Activated CD4-positive, alpha-beta memory T cell treated with anti-CD3 and anti-CD28 coated beads for 36 hours (primary cell): ENCODE measurements at places on chromosomes 16 and 17. TPM values are rescaled to one million over a fixed set of nuclear protein-coding genes. Genes with fewer than 3 reads are reported as not detected.

DNA sequence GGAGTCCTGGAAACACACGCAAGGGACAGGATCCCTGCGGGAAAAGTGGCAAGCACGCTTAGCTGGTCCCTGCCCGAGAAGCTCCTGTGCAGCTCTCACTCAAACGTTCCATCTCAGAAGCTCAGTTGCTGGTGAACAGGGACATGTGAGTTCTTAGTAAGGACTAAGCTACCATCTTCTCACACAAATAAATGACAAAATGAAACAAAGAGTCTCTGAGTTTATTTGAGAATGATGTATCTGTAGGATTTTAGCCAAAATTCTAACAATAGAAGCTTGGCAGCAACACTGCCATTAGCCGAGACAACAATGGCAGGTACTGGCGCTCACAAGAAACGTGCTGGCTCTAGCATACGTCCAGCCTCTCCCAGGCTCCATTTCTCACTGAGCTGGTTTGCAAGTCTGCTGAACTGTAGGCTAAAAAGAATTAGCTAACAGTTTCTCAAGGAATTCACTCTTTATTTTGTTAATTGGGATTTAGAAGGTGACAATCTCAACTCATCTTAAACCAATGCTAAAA is 90.2 kb downstream of the VPS53 start:
- no peak overlapping the region for H3K4me3 ChIP-seq
- no peaks in the 10 kb centered on the region for H3K27me3 ChIP-seq
- DNase-seq: no peak
- no peaks in the 10 kb centered on the region for H3K4me1 ChIP-seq

DNA sequence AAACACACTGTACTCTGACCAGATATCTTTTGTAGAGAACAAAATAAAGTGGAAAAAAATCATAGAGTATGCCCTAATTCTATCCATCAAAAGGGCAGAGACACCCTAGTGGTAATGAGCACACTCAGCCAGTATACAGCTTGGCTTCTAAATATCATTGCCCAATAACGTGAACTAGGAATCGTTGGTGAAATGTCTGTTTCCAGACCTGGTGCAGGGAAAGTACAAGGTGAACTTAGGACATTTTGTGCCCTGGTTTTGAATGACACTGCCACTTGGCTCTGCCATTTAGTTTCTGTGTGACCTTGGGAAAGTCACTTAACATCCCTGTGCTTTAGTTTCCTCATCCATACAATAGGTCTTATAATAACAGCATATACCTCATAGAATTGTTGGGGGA is 13.7 kb downstream of the AMFR start:
- H3K36me3 ChIP-seq: peaks cover 25% of the 10 kb centered on the region
- H3K27me3 ChIP-seq: no peaks in the 10 kb centered on the region
- no peak for DNase-seq
- H3K4me1 ChIP-seq: peaks cover 10% of the 10 kb centered on the region
- no peak overlapping the region for H3K27ac ChIP-seq

DNA sequence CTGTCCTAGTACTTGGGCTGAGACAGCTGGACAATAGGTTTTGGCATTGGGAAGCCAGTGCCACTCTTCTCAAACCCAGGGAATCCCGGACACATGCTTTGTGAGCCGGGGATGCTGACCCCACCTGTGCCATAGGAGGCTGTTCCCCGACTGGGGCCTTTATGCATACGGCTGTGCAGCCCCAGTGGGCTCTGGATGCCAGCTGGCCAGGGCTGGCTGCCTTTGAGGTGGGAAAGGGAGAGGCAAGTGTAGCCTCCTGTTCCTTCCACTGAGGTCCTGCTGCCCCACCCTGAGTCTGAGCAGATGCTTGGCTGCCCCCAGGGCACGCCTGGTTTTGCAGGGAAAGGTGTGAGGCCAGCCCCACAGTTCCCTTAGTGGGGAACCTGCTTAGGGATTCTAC is 105.7 kb downstream of the CCDC182 start:
- no peak for DNase-seq
- peaks cover 4% of the 10 kb centered on the region for H3K4me1 ChIP-seq
- no peak overlapping the region for H3K4me3 ChIP-seq
- H3K27ac ChIP-seq: no peak overlapping the region
- H3K36me3 ChIP-seq: peaks cover 4% of the 10 kb centered on the region

DNA sequence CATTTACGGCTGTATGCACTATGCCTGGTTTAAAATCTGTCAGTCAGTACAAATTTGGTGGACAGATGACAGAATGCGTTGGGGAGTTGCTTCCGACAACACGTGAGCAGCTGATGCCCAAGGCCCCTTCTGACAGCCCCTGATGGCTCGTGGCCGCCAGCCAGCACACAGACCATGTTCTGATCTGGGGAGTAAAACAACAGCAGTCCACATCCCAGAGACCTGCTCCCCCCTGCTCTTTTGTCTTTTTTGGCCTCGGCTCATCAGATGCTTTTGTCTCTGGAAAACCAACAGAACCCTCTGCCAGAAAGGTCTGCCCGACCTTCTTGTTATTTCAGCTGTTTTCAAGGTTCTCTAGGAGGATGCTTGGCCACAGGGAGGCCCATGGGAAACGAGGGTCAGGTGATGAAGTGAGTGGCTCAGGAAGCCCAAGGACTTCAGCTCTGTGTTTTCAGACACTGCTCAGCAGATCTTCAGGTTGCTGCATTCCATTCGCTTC is 10.8 kb downstream of the ARSG start:
- peaks cover 17% of the 10 kb centered on the region for H3K4me1 ChIP-seq
- H3K36me3 ChIP-seq: peaks cover 3% of the 10 kb centered on the region
- no peak overlapping the region for H3K27ac ChIP-seq
- no peak overlapping the region for H3K4me3 ChIP-seq
- no peaks in the 10 kb centered on the region for H3K27me3 ChIP-seq
- DNase-seq: no peak

DNA sequence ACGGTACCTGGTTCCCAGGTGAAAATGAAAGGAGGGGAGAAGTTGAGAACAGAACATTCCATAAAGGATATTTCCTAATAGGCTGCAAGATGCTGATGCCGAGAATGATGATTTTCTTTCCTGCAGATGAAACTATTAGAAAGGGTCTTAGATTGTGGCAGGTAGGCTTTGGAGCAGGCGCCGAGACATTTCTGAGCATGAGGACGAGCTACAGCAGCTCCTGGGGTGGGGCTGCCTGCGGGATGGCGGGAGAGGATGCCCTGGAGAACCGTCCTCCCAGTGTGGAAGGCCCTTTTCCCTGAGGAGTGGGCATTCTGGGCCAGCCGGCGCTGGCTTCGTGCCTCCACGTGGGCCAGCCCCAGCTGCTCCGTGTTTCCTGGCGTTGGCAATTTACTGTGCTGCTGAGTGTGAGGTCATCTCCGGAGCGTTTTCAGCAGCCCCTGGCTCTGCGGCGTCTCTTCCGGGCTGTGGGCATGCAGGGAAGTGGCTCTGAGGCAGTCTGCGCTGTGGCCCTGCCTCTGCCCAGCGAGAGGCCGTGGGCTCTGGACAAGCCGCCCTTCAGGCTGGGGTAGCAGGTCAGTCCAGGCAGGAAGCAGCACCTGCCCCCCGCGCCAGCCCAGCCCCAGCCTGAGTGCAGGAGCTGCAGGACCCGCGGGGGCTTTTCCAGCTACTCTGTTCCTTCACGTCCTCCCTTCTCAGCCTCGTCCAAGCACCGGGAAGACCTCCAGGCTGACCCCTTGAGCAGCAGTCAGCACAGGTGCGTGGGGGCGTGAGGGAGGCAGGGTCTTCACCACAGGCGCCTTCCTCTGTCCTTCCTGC is 12.2 kb downstream of the ENGASE start:
- no peak for DNase-seq
- H3K36me3 ChIP-seq: peaks cover 6% of the 10 kb centered on the region
- H3K4me3 ChIP-seq: no peak overlapping the region
- no peaks in the 10 kb centered on the region for H3K27me3 ChIP-seq
- no peaks in the 10 kb centered on the region for H3K4me1 ChIP-seq

DNA sequence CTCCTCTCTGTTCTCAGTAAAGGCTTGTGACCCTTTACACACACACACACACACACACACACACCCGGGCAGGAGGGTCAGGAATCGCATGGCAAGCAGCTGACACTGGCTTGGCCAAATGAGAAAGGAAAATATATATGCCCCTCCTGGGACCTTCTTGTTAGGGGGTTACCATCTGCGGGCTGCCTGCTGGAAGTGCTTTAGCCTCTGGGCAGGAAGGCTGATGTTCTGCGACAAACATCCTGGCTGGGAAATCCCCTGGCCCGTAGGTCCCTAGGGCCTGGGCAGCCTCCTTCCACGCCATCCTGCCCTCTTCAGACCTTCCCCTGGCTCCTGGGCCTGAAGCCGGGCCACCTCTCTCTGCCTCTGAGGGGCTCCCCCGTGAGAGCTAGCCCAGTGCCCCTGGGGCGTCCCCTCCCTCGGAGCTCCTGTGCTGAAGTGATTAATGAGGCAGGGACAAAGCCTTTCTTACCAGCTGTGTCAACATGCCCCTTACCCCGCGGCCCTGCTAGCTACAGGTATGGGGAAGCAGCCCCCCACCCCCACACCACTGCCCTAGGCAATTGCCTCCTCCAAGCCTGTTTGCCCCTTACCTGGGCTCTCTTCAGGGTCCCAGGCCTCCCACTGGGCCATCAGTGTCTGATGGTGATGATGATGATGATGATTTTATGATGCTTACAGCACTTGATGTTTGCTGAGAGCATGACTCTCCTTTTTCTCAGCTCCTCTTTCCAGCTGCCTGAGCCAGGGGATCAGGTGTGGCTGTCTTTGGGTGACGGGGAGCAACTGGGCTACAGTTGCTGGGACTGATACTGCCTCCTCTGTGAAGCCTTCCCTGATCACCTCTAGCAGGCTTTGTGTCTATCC is 32.8 kb upstream of the ETV4 start:
- H3K4me1 ChIP-seq: peaks cover 15% of the 10 kb centered on the region
- no peaks in the 10 kb centered on the region for H3K36me3 ChIP-seq
- peaks cover 2% of the 10 kb centered on the region for H3K27me3 ChIP-seq
- H3K27ac ChIP-seq: no peak overlapping the region
- DNase-seq: peak; percentile 56

DNA sequence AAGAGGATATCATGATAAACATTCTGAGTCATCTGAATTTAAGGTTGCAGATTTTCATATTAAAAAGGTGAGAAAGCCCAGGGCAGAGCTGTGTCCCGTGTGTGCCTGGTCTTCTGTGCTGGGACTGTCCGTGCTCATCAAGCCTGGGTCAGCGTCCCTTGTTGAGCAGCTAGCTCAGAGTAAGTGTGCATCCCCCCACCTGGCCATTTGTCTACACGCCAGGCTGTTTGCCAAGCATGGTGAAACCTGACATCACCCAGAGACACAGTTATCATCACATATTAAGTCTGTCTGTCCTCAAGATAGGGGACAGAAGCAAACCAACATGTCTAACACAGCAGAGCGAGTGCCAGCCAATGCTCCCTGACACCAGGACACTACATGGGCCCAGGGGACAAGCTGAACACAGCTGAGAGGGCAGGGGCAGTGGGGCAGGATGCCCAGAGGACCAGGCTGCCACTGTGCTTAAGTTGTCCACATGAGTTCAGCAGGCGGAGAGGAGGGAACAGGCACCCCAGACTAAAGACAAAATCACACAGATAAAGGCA is 57.9 kb upstream of the CNEP1R1 start:
- no peak overlapping the region for H3K27ac ChIP-seq
- no peaks in the 10 kb centered on the region for H3K4me1 ChIP-seq
- no peak overlapping the region for H3K4me3 ChIP-seq
- DNase-seq: no peak
- H3K27me3 ChIP-seq: peaks cover 26% of the 10 kb centered on the region
- no peaks in the 10 kb centered on the region for H3K36me3 ChIP-seq

GRCh38 chr16:75589306-75589705 is 23.1 kb downstream of the GABARAPL2 start:
- H3K36me3 ChIP-seq: peaks cover 5% of the 10 kb centered on the region
- DNase-seq: no peak
- H3K27ac ChIP-seq: no peak overlapping the region
- H3K27me3 ChIP-seq: no peaks in the 10 kb centered on the region

- peaks cover 9% of the 10 kb centered on the region for H3K4me1 ChIP-seq
- no peak overlapping the region for H3K4me3 ChIP-seq
- no peaks in the 10 kb centered on the region for H3K36me3 ChIP-seq
- no peak overlapping the region for H3K27ac ChIP-seq
- DNase-seq: no peak
These were observed 26.0 kb downstream of the ABCC6 start for GRCh38 chr16:16197331-16197730.

DNA sequence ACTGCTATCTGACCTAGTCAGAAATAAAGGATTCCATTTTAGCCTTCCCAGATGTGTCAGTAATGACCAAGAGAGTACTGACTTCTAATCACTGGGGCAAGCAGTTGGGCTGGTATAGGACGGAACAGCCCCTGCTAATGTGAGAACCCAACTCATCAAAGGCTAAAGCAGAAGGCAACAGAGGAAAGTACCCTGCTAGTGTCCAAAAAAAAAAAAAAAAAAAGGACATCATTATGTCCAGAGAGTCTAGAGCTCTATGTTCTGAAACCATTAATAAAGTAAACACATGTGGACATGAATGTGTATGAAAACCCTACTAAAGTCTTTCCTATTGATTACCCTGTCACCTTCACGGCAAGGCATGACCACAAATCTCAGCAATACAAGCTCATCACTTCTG is 85.0 kb downstream of the CYTH1 start:
- H3K4me1 ChIP-seq: peaks cover 11% of the 10 kb centered on the region
- DNase-seq: no peak
- no peaks in the 10 kb centered on the region for H3K27me3 ChIP-seq
- no peak overlapping the region for H3K4me3 ChIP-seq

DNA sequence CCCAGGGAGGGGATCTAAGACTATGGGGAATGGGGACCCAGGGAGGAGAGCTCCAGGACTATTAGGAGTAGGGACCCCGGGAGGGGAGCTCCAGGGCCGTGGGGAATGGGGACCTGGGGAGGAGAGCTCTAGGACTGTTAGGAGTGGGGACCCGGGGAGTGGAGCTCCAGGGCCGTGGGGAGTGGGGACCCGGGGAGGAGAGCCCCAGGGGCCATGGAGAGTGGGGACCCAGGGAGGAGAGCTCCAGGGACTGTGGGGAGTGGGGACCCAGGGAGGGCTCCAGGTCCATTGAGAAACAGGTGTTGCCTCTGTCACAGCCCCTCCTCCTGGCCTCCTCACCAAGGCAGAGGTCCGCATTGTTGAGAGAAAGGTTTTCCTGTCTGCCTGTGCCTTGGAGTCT is 16.0 kb downstream of the MPRIP start:
- H3K27me3 ChIP-seq: no peaks in the 10 kb centered on the region
- H3K27ac ChIP-seq: no peak overlapping the region
- peaks cover 26% of the 10 kb centered on the region for H3K4me1 ChIP-seq
- no peak overlapping the region for H3K4me3 ChIP-seq
- no peak for DNase-seq

- H3K4me3 ChIP-seq: no peak overlapping the region
- no peaks in the 10 kb centered on the region for H3K36me3 ChIP-seq
- H3K27me3 ChIP-seq: no peaks in the 10 kb centered on the region
- H3K4me1 ChIP-seq: no peaks in the 10 kb centered on the region
These were observed 273.0 kb downstream of the GRIN2A start for GRCh38 chr16:9909072-9909825.

The MYCBPAP gene
- total RNA-seq: 8.1 TPM

The SRCIN1 gene
- total RNA-seq: 0.92 TPM

The PYDC1 gene
- total RNA-seq: not detected

The TSPAN10 gene
- 0.36 TPM for total RNA-seq

The TEX14 gene
- 0.17 TPM for total RNA-seq

The KCTD19 gene
- total RNA-seq: 2.5 TPM

The SECTM1 gene
- 12.2 TPM for total RNA-seq

The CNTNAP4 gene
- total RNA-seq: not detected

The NTN3 gene
- total RNA-seq: not detected

The PLEKHG4 gene
- total RNA-seq: 22.7 TPM

The CCDC144A gene
- total RNA-seq: 5.4 TPM
